ENCODE measurements at places on chromosomes 7 and 10.

GRCh38 chr10:69960606-69960987, 92.0 kb upstream of the MACROH2A2 start:
- ATAC-seq, result no peak

- no peak for ATAC-seq
These were observed 86.2 kb upstream of the DDC start for GRCh38 chr7:50651271-50651989.

DNA sequence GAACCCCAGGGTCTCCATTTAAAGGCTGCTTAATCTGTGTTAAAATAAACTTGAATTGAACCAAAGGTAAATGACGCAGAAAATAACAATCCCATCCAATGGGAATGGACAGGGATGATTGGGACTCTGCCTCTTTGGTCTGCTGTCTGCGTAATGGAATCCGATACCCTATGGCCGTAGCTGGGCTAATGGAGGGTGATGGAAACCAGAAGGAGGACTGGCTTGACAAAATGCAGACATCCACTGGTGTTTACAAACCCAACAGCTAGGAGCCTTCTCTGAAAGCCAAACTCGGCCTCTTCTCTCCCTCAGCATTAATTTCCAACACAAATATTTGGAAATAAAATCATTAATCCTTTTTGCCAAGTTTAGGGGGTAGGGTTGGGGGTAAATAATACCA, 162.2 kb upstream of the CHST15 start:
- ATAC-seq, result no peak

DNA sequence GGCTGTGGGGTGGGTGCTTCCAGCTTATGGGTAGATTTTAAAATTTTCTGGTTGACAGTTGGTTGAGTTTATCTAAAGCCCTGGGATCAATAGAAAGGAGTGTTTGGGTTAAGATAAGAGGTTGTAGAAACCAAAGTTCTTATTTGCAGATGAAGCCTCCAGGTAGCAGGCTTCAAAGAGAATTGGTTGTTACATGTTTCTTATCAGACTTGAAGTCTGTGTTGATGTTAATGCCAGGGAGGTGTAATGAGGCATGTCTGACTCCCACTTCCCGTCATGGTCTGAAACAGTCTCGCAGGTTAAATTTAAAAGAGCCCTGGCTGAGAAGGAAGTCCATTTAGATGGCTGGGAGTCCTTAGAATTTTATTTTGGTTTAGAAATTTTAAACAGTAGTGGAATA, 165.2 kb upstream of the TMEM72 start:
- no peak for ATAC-seq

GRCh38 chr7:47537716-47538675, 43.9 kb downstream of the TNS3 start:
- ATAC-seq, result no peak

DNA sequence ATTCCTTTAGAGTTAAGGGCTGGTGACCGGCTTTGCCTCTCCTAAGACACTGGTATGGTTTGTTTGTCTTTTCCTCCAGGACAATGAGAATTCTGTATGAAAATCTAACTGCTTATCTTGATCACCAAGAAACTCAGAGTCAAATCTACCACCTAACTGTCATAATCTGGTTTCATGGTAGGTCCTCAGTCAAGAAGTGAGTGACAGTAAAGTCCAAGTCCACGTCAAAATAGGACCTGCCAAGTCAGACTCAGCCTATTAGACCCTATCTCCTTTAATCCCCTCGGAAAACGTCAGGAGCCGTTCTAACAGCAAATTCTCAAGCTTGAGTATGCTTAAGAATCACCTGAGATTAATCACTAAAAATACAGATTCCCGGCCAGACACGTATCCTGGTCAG, 37.4 kb downstream of the C7orf33 start:
- ATAC-seq, result no peak

DNA sequence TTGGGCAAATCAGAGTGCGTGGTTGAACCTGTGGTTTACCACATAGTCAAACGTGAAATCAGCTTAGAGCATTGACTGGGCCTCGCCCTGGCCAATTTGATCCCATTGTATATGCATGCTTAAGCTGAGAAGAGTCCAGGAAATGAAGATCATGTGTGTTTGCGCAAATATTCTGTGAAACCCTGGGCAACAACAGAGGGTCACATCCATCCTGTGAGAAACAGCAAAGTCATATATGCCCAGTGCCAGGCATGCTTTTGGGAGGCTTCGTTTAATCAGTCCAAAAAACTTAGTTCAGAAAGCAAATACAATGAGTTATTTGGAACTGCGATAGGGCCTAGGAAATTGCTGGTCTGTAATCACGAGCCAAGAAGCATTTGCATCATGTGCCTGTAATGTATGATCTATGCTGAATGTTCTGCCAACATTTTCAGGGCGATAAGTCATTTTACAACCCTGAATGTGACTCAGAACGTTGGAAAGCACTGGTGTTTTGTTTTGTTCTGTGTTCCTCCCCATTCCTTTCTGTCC, 412.1 kb upstream of the CELF2 start:
- no peak for ATAC-seq

DNA sequence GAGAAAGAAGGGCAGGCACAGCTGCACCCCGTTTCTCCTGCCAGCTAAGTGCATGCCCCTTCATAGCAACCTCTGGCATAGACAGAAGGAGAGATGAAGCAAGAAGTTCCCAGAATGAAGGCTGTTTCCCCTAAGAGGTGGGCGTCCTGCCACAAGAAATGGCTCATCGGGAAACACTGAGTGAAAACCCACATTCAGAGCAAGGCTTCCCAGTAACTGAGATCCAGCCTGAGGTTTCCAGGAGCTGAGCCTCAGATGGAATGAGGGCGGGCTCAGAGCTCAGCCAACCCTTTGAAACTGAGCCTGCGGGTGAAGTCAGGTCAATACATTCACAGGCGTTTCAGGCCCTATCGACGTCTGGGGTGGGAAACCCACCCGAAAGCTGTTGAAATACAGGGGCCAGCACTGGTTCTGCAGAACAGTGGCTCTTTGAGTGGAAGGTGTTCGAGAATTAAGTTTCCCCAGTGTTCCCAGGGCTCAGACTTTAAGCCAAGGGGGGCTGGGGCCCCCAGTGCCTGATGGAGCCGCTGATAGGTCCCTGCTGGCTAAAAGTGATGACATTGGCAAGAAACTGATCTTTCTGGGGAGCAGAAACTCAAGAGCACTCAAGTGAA, 510.2 kb downstream of the RPS24 start:
- no peak for ATAC-seq

DNA sequence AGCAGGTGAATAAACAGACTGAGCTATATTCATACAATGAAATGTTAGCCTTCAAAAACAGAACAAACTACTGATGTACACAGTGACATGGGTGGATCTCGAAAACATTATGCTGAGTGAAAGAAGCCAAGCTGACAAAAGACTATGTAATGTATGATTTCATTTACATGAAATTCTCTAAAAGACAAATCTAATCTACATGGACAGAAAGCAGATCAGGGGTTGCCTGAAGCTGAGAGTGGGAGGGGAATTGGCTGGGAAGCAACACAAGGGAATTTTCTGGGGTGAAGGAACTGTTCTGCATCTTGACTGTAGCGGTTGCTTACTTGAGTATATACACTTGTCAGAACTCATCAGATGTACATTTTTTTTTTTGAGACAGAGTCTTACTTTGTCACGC, 121.7 kb upstream of the SVIL start:
- ATAC-seq, result no peak

GRCh38 chr7:92404170-92404614, 43.1 kb upstream of the GATAD1 start:
- no peak for ATAC-seq
